ENCODE measurements at places on chromosomes 11 and 22.

GRCh38 chr22:43090130-43090789 lies 1.1 kb upstream of the TTLL1 start:
- peak; percentile 36 for DNase-seq

GRCh38 chr11:1221848-1222311 lies 986 bp upstream of the MUC5B start:
- DNase-seq, result no peak

- DNase-seq, result no peak
Measured at GRCh38 chr11:45590743-45591142, 74.7 kb downstream of the CHST1 start.

DNA sequence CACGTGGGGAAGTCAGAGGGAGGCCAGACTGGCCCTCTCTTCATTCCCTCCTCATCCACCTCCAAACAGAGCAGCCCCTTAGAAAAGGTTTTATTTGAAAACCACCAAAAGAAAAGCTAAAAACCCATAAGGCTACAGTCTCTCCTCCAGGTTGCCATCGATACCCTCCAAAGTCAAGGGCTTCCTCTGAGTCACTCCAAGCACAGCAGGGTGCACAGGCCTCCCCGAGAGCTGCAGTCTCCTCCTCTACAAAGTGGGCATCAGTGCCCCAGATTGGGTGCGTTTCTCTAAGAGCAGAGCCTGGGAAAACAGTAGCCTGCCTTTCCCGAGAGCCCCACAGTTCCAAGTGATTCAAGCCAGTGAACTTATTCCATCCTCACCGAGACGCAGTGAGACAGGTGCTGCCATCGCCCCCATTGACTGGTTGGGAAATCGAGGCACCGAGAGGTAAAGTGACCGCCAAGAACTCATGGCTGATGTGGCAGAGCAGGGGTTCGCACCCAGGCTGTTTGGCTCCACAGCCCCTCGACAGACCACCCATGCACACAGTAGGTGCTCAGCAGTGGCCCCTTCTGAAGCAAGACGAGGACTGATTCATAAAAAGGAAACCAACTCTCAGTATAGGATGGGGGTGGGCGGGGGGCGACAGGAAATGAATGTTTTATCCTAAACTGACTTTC lies 91.7 kb upstream of the SHISAL1 start:
- no peak for DNase-seq

GRCh38 chr22:49657275-49657973 lies 170.2 kb downstream of the BRD1 start:
- DNase-seq, result no peak

GRCh38 chr11:125945011-125945796 lies 640 bp upstream of the VSIG10L2 start:
- DNase-seq, result no peak

DNA sequence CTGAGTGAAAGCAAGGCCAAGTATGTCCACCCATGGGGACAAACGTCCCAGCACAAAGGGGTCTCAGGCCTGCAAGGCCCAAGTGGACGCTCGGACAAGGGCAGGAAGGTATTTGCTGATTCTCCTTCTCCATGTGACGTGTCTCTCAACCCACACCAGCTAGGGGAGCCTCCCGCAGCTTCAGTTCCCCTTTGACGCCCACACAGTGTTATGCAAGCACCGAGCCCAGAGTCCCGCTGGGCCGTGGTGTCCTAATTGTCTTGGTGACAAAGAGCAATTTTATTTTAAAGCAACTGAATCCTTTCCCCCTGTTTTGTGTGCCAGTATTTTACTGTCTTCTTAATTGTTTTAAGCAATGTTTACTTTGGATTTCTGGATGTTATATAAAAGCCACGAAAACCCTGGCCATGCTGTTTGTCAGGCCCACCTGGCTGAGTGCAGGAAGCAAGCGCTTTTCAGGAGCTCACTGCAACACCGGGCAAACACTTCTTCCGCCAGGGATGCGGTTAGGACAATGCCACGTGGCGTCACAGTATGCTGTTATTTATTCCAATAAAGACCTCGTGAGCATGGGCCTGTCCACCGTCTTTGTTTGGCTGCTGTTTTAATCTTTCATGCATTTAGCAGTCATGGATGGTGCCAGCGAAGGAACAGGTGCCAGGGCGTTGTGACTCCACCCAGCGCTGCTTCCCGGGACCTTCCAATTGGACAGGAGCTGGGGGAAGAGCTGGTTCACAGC lies 8.2 kb upstream of the PARVG start:
- peak; percentile 20 for DNase-seq

- no peak for DNase-seq
Measured at GRCh38 chr11:117808784-117809183, 11.8 kb upstream of the DSCAML1 start.

GRCh38 chr11:126317756-126318573 lies 14.1 kb downstream of the DCPS start:
- DNase-seq, result peak; percentile 6

GRCh38 chr11:82738091-82738490 lies 4.4 kb upstream of the FAM181B start:
- DNase-seq, result no peak

DNA sequence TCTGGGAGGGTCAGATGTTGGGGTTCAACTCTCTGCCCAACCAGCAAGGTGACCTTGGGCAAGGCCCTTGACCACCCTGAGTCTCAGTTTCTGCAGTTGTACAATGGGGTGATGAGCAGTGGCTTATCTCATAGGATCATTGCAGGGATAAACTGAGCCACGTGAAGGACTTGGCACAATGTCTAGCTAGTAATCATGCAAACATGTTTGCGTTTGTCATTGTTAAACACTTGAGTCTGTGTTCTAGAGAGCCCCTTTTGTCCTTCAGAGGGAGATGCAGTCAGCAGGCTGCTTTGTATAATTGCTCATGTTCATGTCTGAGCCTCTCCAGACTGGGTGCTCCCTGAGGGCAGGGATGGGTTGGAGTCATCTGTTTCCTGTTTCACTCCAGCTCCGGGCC lies 15.8 kb downstream of the CD82 start:
- DNase-seq, result no peak

GRCh38 chr11:27485930-27486773 lies 13.6 kb upstream of the LGR4 start:
- no peak for DNase-seq

DNA sequence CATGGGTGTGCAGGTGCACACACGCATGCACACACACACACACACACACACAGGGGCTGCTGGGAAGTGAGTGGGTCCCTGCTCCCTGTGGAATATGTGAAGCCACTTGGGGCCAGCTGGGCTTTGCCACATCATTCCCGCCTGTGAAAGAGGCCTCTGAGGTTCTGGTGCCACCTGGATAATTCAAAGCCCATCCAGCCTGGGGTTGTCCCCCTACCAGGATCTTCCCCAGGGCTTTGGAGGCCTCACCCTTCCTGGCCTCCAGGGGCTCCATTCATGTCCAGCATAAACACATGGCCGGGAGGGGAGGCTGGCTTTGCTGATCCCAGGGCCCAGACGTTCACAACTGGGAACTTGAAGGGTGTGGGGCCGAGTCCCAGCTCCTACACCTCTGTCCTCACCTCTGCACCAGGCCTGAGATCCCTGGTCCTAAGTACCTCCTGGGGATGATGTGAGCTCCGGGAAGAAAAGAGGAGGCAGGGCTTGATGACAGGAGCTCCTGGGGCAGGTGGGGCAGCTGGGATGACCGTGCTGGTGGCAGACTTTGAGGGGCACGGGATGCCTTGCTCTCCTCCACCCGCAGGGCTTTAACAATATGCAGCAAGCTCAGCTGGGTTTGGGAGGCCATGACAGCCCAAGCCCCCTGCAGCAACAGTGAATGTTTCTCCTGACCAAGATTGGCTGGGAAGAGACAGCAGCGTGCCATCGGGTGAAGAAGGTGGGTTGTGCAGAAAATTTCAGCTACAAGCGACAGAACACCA lies 14.2 kb downstream of the LINC01488 start:
- no peak for DNase-seq

DNA sequence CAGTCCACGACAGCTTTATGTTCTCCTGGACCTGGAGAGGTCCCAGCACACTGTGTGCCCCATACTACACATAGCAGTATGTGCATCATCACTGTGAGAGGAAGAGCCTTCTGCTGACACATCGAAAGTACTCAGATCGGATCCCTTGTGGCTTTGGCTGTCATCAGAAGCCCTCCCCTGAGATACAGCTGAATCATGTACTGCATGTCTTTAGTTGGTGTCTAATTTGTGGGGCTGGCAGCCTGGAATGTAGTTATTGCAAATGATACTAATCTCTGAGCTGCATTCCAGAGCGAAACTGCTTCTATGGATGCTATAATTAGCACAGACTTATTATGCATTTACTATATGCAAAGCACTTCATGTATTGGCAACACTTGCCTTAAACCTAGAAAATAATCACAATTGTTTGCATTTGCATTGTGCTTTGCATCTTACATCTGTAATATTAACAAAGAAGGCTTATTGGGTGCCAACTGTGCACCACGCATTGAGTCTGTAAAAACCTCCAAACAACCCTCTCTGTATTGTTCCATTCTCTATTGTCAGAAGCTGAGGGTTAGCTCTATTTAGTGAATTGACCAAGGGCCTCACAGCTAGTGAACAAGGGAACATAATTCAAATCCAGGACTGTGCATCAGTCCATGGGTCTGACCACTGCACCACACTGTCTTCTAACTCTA lies 89.2 kb upstream of the CRTAM start:
- no peak for DNase-seq

DNA sequence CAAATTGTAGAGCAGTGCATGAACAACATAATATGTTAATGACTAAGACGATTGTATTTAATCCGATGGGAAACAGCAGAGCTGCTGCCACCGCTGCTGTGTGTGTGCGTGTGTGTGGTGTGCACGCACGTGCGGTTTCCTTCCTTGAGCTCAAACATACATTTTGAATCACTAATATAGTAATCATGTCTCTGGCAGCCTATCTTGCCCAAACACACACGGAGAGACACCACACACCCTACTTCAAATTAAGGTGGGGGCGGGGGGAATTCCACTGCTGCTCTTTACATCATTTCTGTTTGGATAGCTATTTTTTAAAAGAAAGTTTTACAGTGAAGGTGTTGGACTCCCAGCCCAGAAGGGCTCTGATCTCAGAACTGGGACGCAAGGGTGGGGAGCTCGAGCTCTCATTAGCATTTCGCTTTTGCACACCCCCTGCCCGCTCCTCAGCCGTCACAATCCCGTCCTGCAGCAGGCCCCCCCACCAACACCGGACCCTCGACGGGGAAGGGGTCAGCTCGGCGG lies 651 bp upstream of the FAM83F start:
- no peak for DNase-seq

GRCh38 chr22:26050079-26050478 lies 119.2 kb upstream of the SEZ6L start:
- no peak for DNase-seq

DNA sequence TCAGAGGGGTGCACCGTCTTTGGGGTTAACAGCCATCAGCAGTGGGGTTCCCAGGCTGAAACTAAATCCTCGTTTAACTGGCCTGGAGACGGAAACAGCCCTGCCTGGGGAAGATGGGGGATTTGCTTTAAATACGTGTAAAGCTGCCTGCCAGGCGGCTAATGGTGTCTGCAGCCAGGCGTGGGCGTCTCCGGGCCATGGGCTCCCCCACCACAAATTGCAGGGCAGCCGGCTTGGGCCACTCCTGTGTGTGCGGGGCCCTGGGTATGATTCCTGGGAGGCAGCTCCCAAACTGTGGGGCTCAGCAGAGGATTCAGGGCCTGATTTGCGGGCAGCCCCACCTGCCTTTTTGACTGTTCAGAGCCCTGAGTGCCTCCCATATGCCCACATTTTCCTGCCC lies 110.5 kb downstream of the KCNQ1 start:
- DNase-seq, result no peak

DNA sequence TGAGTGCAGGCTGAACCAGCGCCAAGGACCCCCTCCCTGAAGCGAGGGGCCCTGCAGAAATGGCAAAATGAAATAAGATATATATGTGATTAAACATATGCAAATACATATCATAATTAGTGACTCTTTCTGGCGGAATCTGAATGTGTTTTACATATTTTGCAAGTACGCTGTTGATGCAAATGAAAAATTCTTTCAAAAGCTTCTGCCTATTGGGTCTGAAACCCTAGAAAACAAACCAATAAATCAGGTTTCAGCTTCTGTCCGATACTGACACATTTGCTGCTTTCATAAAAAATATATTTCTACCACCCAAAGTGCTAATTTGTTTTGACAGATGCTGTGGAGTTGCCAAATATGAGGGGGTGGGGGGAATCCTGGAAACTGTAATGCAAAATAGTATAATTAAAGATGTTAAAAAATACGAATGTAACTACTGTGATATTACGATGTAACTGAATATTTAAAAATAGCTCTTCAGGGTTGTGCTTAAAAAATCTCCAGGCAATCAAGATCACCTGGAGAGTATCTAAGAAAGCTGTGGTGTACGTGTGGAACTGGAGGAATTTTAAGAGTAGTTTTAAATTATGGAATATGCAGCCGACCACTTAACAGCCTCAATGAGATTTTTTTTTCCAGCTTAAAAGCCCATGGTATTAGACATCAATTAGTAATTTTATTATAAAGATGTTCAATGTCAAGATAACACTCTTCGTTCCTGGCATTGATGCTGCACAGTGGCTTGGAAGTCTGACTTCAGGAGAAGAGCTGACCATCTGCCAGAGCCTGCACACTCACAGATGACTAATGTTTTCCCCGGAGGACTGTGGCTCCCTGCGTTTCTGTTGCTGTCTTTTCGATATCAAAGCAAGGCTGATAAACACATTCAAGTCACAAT lies 122.2 kb upstream of the RCN1 start:
- no peak for DNase-seq

DNA sequence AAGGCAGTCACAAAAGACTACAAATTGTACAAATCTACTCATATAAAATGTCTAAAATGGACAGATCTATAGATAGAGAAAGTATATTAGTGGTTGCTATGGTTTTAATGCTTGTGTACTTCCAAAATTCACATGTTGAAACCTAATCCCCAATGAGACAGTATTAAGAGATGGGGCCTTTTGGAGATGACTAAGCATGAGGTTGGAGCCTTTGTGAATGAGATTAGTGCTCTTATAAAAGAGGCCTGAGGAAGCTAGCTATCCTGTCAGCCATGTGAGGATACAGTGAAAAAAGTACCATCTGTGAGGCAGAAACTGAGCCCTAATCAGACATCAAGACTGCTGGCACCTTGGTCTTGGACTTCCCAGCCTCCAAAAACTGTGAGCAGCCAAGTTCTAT lies 82.6 kb downstream of the CYP2R1 start:
- no peak for DNase-seq
